ENCODE measurements at places on chromosomes 6 and 20.

DNA sequence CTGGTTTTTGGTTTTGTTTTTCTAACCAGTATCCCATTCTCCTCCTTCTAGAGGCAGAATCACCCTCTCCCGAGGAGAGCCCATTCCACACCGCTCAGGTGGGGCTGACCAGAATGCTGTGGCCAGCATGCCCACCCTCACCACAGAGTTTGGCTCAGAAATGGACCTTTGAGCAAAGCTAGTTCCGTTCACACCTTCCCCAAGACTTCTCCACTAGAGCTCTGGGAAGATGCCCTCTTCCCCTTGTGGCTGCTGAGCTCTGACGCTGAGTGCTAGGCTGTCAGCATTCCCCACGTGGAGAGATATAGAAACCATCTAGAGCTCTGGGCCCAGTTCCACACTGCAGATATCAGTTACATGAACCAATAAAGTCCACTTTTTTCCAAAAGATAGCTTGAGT is 7.9 kb downstream of the GPLD1 start:
- DNase-seq, result no peak

DNA sequence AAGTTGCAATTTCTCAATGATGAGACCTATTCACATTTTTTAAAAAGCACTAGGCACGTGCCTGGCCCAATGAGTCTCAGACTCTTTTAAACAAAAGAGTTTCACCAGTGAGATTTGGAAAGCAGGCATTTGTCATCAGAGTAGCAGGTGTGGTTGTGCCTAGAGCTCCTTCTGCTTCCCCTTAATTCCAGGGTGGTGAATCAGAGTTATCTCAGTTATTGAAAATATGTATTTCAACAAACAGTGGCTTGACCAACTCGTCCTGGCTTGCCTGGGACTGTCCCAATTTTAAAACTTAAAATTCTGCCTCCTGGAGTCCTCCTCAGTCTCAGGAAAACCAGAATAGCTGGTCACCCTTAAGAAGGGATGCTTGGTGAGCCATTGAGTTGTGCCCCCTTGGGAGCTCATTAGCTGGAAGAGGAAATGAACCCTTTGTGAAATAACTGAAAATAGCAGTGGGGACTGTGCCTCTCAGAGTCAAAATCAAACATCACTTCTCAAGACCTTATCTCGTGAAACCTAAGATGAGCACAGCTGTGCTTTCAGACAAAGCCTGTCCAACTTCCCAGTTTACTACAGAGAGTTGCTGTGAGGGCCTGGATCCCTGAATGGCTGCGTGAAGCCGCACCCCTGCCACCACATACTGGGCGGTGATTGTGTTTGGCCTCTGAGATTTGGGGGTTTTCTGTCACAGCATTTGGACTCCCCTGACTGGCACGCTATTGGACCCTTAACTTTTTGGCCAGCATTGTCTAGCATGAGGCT is 116.3 kb downstream of the ANKRD60 start:
- DNase-seq, result no peak

DNA sequence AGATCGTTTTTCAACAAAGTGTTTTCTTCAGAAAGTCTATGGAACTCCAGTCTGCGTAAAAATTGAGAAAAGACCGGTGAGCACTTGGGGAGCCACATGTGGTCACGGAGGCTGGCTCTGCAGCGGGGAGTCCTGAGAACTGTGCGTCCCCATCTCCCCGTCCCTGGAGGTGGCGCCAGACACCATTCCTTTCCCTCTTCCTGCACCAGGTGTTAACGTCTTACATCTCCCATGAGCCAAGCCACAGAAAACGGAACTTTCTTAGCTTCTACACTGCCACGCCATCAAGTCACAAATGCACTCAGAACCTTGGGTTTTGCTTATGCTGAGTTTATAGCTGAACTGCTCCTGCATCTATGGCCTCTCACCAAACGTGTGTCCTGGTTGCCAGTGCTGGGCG is 62.6 kb downstream of the GINS1 start:
- DNase-seq, result peak; percentile 30

DNA sequence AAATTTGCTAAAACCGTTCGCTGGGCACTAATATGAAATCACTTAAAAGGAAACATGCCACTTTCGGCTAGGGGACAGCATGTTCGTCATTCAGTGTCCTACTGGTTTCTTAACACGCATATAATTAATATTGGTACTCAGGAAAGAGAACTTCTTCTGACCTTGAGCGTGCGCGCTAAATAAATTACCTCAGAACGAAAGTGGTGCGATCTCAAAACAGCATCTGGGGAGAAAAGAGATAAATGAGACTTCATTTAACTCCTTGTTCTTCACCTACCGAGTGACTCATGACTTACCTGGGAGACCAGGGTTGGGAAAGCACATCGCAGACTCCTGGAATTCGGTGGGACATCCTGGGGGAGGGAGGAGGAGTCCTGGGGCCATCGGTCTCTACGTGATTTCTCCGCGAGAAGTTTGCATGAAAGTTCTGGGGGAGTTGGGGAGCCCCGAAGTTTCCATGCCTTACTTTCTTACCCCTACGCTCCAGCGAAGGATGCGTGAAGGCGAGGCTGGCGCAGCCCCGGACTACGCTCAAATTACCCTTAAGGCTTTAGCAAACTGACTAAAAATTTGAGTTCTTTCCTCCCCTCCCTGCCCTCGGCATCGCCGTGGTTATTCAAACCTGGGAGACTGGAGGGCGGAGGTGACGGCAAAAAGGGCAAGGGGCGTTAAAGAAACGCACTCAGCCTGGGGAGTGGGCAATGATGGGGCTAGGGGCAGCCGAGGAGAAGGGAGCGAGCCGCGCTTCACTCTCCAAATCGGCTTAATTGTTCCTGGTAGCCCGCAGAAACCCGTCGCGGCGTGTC is 1.1 kb upstream of the BEND6 start:
- no peak for DNase-seq

- no peak for DNase-seq
These were observed 114.0 kb upstream of the NEDD9 start for GRCh38 chr6:11346516-11346915.
